ENCODE measurements at places on chromosomes 2 and 18. TPM values are rescaled to one million over a fixed set of nuclear protein-coding genes. Genes with fewer than 3 reads are reported as not detected.

DNA sequence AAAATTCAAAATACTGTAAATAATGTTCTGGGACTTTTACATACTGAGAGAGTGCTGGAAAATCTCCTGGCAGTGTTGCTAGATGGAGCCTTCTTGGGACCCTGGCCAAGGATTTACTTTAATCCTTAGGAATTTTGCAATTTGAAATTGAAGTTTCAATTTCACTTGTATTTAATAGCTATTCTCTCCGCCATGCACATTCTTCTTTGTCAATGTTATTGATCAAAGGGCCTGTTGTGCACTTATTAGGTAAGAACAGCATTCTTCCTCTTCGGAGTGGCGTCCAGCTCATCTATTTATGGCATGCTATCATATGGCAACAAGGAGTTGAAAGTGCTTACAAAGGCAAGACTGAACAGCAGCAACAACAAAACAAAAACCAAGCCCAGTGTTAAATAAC lies 40.1 kb upstream of the SOS1 start:
- no peak overlapping the region for H3K27ac ChIP-seq
- no peaks in the 10 kb centered on the region for H3K4me1 ChIP-seq
- H3K4me3 ChIP-seq, result no peak overlapping the region
- no peak for DNase-seq
- H3K36me3 ChIP-seq, result no peaks in the 10 kb centered on the region

DNA sequence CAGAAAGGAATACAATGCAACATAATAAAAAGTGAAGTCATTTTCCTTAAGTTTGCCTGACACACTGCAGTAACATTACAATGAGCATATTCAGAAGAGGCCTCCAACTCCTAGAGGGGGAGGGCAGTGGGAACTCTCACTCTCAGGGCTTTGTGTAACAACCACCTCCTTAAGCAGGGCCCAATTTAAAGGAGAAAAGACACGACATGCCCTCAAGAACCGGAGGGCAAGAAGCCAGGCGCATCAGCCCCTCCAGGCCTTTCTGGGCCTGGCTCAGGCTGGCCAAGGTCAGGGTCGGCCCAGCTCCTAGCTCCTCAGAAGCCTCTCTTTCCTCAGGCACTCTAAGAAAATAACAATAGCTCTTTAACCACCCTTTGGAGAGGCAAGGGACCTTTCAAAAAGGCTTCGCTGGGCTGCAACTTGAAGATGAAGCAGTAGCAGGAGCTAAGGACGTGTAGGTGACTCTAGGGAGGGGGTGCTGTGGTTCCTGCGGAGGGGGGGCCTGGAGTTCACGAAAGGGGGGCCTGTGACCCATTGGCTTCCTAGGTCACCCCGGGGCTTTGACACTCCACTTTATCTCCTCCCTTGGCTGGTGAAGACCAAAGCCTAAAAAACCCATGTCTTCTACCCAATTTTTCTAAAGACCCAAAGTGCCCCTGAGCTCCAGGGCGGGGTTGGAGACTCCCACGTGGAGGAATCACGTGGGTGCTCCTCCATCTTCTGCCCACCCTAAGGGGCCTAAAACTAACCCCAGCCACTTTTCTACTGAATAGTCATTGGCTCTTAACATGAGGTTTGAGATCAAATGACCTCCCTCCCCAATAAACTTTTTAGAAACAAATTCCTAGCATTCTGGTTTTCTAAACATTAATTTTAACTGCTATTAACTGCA lies 13.3 kb downstream of the SERTAD2 start:
- no peaks in the 10 kb centered on the region for H3K27me3 ChIP-seq
- no peak overlapping the region for H3K4me3 ChIP-seq
- H3K4me1 ChIP-seq, result peaks cover 52% of the 10 kb centered on the region
- no peak overlapping the region for H3K27ac ChIP-seq

DNA sequence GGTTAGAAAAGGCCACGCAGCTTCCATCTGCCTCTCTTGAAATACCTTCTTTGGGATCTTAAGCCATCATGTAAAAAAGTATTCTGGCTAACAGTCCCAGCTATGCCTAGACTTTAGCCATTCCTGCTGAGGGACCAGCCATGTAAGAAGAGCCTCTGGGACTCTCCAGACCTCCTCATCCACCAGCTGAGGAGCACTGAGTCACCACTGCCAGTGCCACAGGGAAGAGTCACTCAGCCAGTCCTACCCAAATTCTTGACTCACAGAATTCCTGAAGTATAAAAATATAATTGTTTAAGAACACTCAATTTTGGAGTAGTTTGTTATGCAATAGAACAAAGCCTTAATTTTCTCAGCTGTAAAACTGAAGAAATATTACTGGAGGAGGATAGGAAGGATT lies 436.7 kb downstream of the ZEB2 start:
- no peak for DNase-seq
- no peak overlapping the region for H3K4me3 ChIP-seq
- H3K27ac ChIP-seq, result no peak overlapping the region
- no peaks in the 10 kb centered on the region for H3K4me1 ChIP-seq

DNA sequence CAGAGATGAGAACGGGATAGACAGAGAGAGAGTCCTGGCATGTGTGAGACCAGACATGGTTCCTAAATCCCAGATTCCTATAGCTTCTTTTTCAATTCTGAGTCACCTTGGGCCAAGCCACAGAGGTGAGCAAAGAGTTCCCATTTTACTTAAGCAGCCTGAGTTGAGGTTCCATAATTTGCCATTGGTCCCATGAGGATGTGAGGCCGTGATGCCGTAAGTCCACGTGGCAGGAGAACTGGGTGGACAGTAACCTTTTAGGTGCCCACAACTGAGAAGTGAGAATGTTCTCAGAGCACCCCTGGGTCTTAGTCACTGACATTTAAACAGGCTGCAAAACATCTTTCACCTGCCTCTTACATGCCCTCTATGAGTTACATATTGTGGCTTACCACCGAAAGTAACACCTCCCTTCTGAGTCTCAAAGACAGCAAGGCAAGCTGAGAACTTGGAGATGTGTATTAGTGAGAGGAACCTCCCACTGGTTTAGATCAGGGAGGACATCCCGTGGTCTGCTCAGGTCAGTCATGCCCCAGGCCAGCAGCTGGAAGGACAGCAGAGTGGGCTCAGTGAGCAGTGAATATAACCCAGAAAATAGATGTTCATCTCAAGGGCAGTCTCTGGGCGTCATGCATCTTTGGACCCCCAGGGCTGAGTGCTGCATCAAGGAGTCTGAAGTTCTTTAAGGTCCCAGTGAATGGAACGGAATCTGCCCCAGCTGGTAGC lies 127.9 kb upstream of the LGALSL start:
- DNase-seq, result peak; percentile 40
- no peaks in the 10 kb centered on the region for H3K36me3 ChIP-seq
- H3K4me1 ChIP-seq, result peaks cover 50% of the 10 kb centered on the region
- no peak overlapping the region for H3K4me3 ChIP-seq

Gene POTEC
- not detected for total RNA-seq

Gene TGFA
- 0.88 TPM for total RNA-seq

Gene FOXD4L1
- not detected for total RNA-seq

GRCh38 chr18:45439851-45440645 lies 175.2 kb upstream of the SLC14A2 start:
- no peaks in the 10 kb centered on the region for H3K36me3 ChIP-seq
- no peaks in the 10 kb centered on the region for H3K27me3 ChIP-seq
- no peak overlapping the region for H3K27ac ChIP-seq
- no peaks in the 10 kb centered on the region for H3K4me1 ChIP-seq
- no peak overlapping the region for H3K4me3 ChIP-seq
- no peak for DNase-seq

Gene ALMS1
- total RNA-seq, result 20.6 TPM

DNA sequence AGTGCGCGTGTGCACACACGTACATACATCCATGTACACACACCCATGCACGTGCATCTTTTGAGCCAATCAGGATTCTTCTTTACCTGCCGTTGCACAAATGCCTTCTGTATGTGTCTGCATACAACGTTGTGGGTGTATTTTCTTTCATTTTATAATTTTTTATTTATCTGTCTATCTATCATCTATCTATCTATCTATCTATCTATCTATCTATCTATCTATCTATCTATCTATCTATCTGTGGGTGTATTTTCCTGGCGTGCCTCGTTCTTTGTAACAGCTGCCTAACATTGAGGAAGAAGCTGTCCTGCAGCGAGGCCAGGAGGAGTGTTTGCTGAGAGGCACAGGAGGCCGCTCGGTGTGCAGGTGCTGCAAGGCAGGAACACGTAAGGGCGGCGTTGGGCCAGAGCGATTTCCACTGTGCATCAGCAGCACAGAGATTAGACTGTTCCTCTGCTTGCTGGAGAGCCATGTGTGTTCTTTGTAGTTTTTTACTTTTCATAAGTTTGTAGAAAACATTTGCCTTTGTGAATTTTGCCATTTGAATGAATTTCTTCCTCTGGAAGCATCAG lies 84.4 kb downstream of the DGKD start:
- no peak overlapping the region for H3K27ac ChIP-seq
- no peaks in the 10 kb centered on the region for H3K27me3 ChIP-seq
- no peak overlapping the region for H3K4me3 ChIP-seq
- DNase-seq, result no peak
- H3K36me3 ChIP-seq, result peaks cover 82% of the 10 kb centered on the region

Gene TMEM178A
- 0.22 TPM for total RNA-seq

- H3K27ac ChIP-seq, result no peak overlapping the region
- H3K4me1 ChIP-seq, result no peaks in the 10 kb centered on the region
- no peak for DNase-seq
- no peaks in the 10 kb centered on the region for H3K36me3 ChIP-seq
These were observed 10.8 kb downstream of the DUSP19 start for GRCh38 chr2:183089192-183089851.

- no peaks in the 10 kb centered on the region for H3K27me3 ChIP-seq
- H3K27ac ChIP-seq, result peak overlapping the region; percentile 73
- peaks cover 21% of the 10 kb centered on the region for H3K4me1 ChIP-seq
- no peaks in the 10 kb centered on the region for H3K36me3 ChIP-seq
These were observed 13.1 kb upstream of the ACTR3 start for GRCh38 chr2:113876503-113877387.

Gene HES6
- 1.9 TPM for total RNA-seq

GRCh38 chr2:19893520-19894133 lies 8.2 kb downstream of the TTC32 start:
- no peak overlapping the region for H3K4me3 ChIP-seq
- H3K36me3 ChIP-seq, result no peaks in the 10 kb centered on the region
- DNase-seq, result no peak
- no peaks in the 10 kb centered on the region for H3K27me3 ChIP-seq

Gene BOLA3
- 11.4 TPM for total RNA-seq

GRCh38 chr2:235347691-235348090 lies 146.2 kb upstream of the AGAP1 start:
- no peaks in the 10 kb centered on the region for H3K36me3 ChIP-seq
- DNase-seq, result no peak
- no peaks in the 10 kb centered on the region for H3K27me3 ChIP-seq
- no peak overlapping the region for H3K27ac ChIP-seq
- no peaks in the 10 kb centered on the region for H3K4me1 ChIP-seq

Gene TMEM182
- total RNA-seq, result 2.7 TPM

DNA sequence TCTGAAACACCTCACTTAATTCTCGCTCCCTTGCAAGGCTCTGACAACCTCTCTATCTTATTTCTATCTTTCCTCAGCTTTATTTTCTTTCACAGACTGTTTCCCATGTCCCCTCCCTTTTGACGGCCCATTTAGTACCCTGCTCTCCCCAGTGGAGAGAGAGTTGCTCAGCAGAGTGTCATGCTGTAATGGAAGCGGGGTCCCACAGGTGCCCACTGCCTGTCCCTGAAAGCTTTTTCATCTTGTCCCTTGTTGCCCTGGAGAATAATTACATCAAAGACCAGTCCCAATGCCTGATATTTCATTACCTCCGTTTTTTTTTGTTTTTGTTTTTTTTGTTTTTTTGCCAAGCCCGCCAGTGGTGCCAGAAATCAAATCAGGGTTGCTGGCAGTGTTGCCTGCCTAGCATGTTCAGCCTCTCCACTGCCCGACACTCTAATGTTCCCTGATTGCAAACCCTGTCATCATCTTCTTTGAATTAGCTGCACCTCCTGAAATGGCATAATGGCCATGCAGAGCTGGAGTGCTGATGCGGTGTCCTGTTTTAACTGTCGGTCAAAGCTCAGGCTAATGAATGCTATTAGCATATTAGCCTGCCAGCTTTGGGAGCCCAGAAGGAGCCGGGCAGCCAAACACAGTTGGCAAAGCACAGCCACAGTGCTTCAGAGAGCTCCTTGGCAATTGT lies 71.2 kb upstream of the CAVIN2 start:
- H3K27ac ChIP-seq, result no peak overlapping the region
- H3K4me3 ChIP-seq, result no peak overlapping the region
- H3K27me3 ChIP-seq, result peaks cover 6% of the 10 kb centered on the region
- DNase-seq, result no peak

- no peaks in the 10 kb centered on the region for H3K36me3 ChIP-seq
- no peak overlapping the region for H3K27ac ChIP-seq
- no peak overlapping the region for H3K4me3 ChIP-seq
- no peaks in the 10 kb centered on the region for H3K27me3 ChIP-seq
- no peaks in the 10 kb centered on the region for H3K4me1 ChIP-seq
- no peak for DNase-seq
These were observed 89.8 kb upstream of the NEUROD1 start for GRCh38 chr2:181770150-181770549.

Gene CFAP221
- not detected for total RNA-seq

Measured in CD4-positive, alpha-beta T cell (primary cell).